CD4-positive, alpha-beta memory T cell (primary cell): ENCODE measurements at places on chromosomes 4 and X.

GRCh38 chr4:14289708-14290107 lies 662.2 kb upstream of the BOD1L1 start:
- DNase-seq: no peak
- no peaks in the 10 kb centered on the region for H3K4me1 ChIP-seq
- H3K27me3 ChIP-seq: no peaks in the 10 kb centered on the region
- no peak overlapping the region for H3K4me3 ChIP-seq
- no peaks in the 10 kb centered on the region for H3K36me3 ChIP-seq
- no peak overlapping the region for H3K27ac ChIP-seq

GRCh38 chrX:152904151-152905080 lies 6.5 kb downstream of the ZNF185 start:
- no peak overlapping the region for H3K4me3 ChIP-seq
- DNase-seq: no peak
- no peaks in the 10 kb centered on the region for H3K4me1 ChIP-seq
- H3K27me3 ChIP-seq: no peaks in the 10 kb centered on the region
- no peaks in the 10 kb centered on the region for H3K36me3 ChIP-seq
- H3K27ac ChIP-seq: no peak overlapping the region

DNA sequence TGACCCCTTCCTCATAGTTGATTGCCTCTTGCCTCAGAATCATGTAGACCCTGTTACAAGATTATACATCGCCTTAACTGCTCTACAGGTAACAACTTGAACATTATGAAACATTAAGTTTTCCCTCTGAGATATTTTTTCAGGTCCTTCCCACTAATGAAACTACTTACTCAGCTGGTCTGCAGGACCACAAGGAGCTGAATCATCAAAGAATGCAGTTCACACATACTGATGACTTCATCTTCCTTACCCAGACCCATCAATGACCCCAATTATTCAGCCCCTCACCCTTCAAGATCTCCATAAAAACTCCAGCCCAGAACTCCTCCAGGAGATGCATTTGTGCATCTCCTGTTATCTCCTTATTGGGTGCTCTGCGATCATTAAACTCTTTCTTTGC lies 720.9 kb downstream of the RAPGEF2 start:
- H3K27me3 ChIP-seq: no peaks in the 10 kb centered on the region
- H3K4me3 ChIP-seq: no peak overlapping the region

DNA sequence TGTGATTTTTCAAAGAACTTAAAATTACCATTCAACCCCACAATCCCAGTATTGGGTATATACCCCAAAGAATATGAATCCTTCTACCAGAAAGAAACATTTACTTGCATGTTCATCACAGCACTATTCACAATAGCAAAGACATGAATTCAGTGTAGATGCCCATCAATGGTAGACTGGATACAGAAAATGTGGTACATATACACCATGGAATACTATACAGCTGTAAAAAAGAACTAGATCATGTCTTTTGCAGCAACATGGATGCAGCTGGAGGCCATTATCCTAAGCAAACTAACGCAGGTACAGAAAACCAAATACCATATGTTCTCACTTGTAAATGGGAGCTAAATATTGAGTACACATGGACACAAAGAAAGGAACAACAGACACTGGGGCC lies 34.1 kb upstream of the TMPRSS11F start:
- DNase-seq: no peak
- H3K36me3 ChIP-seq: no peaks in the 10 kb centered on the region
- no peak overlapping the region for H3K27ac ChIP-seq
- H3K4me3 ChIP-seq: no peak overlapping the region
- H3K4me1 ChIP-seq: no peaks in the 10 kb centered on the region
- no peaks in the 10 kb centered on the region for H3K27me3 ChIP-seq

GRCh38 chr4:173536808-173537429 lies 6.9 kb upstream of the HAND2 start:
- H3K36me3 ChIP-seq: no peaks in the 10 kb centered on the region
- H3K4me1 ChIP-seq: peaks cover 17% of the 10 kb centered on the region
- DNase-seq: no peak
- H3K4me3 ChIP-seq: no peak overlapping the region

DNA sequence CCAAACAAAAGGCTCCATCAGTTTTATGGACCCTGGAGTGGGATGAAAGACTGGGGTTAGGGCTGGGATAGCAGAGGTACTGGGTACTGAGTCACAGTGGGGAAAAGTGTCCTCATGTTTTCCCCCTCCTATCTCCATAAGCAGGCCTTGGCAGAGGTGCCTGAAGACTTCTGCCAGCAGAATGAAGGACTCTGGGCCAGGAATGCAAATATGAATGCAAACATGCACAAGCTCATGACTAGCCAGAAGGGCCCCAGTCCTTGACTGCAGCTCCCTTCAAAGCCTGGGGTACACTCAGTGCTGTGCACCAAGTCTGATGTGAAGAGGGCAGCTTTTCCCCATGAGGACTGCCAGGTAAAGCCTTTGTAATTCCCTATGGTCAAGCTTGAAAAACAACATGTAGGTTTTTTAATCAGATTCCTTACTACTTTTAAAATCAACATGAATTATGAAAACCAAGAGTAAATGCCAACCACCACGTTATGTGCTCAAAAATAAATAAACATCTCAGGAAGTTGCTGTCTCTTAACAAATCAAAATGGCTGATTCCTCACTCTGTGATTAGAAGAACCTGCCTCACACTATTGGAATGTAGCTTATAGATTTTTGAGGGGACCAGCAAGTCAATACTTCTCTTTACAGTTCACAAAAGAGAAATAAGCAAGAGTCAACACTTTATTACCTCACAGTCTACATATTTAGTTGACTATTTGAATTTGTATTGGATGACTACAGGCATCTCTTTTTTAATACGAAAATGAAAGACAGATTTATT lies 1512.0 kb downstream of the ARAP2 start:
- DNase-seq: no peak
- H3K36me3 ChIP-seq: no peaks in the 10 kb centered on the region
- H3K27ac ChIP-seq: no peak overlapping the region
- H3K4me3 ChIP-seq: no peak overlapping the region
- H3K4me1 ChIP-seq: no peaks in the 10 kb centered on the region

GRCh38 chr4:100935090-100935489 lies 412.2 kb downstream of the PPP3CA start:
- DNase-seq: no peak
- no peaks in the 10 kb centered on the region for H3K36me3 ChIP-seq
- H3K27ac ChIP-seq: no peak overlapping the region
- H3K4me1 ChIP-seq: peaks cover 14% of the 10 kb centered on the region
- H3K4me3 ChIP-seq: no peak overlapping the region
- no peaks in the 10 kb centered on the region for H3K27me3 ChIP-seq

DNA sequence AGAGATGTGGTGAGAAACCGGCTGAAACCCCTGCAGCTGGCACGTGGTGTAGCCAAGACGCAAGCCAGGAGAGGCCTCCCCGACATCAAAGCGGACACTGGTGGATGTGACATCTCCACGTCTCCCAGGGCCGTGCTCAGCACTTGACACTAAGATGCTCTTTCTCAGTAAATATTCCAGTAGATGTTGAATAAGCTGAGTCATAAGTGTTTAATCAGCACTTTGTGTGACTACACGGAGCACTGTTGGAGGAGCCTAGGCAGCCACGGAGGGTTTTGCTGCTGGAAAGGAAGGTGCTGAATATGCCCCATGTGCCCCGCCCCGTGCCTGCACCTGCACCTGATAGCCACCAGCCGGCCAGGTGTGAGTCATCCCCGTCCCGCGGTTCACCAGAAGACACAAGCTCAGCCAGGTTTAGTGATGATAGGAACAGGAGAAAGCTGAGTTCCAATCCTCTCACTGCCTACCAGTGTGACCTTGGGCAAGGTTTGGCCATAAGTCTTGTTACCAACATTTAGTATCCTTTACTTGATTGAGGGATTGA lies 29.0 kb upstream of the C4orf50 start:
- H3K4me1 ChIP-seq: no peaks in the 10 kb centered on the region
- DNase-seq: no peak
- no peaks in the 10 kb centered on the region for H3K27me3 ChIP-seq
- H3K4me3 ChIP-seq: no peak overlapping the region
- no peak overlapping the region for H3K27ac ChIP-seq
- H3K36me3 ChIP-seq: no peaks in the 10 kb centered on the region

- H3K4me1 ChIP-seq: no peaks in the 10 kb centered on the region
- no peak overlapping the region for H3K27ac ChIP-seq
- no peak overlapping the region for H3K4me3 ChIP-seq
- H3K27me3 ChIP-seq: no peaks in the 10 kb centered on the region
- no peaks in the 10 kb centered on the region for H3K36me3 ChIP-seq
- DNase-seq: no peak
Measured at GRCh38 chr4:170011921-170012628, 14.1 kb downstream of the MFAP3L start.

DNA sequence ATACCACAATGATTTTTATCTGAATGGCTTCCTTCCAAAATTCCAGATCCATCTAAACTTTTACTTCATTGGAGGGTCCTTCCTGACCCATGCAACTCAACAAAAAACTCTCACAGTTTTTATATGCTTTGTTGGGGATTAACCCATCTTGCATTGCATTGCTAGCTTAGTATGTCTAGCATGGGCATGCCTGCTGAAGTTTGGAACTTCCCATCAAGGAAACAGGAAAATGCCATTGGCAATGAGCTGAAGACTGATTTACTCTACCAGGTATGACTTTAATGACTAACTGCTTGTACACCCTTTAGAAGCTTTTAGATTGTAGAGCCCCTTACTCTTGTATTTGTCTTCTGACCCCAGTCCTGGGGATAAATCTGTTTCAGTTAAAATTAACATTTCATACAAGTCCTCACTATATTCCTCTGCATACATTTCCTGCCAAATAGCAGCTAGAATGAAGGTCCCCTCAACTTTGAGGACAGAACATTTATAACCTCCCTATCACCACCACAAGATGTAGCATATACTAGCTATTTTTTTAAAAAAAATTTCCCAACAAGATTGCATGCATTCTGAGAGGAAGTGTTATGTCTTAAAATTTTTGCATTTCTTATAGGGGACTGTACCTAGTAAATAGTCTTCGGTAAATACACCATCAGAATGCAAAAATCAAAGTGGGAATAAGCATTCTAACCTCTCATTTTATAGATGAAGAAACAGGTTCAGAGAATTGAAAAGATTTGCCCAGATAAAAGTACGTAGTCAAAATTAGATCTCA lies 52.5 kb upstream of the ATXN3L start:
- DNase-seq: no peak
- no peaks in the 10 kb centered on the region for H3K27me3 ChIP-seq
- no peak overlapping the region for H3K27ac ChIP-seq
- no peaks in the 10 kb centered on the region for H3K4me1 ChIP-seq
- no peak overlapping the region for H3K4me3 ChIP-seq
